ENCODE measurements at places on chromosomes 1 and 21.

DNA sequence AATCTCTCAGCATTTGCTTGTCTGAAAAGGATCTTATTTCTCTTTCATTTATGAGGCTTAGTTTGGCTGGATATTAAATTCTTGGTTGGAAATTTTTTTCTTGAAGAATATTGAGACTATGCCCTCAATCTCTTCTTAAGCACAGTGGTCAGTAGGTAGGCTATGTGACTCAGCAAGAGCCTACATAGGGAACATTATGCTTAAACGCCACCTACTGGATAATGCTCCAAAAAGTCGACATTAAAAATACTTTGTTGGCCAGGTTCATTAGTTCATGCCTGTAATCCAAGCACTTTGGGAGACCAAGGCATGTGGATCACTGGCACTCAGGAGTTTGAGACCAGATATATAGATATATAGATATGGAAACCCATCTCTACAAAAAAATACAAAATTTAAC lies 678.0 kb upstream of the USP24 start:
- DNase-seq = peak; percentile 45

DNA sequence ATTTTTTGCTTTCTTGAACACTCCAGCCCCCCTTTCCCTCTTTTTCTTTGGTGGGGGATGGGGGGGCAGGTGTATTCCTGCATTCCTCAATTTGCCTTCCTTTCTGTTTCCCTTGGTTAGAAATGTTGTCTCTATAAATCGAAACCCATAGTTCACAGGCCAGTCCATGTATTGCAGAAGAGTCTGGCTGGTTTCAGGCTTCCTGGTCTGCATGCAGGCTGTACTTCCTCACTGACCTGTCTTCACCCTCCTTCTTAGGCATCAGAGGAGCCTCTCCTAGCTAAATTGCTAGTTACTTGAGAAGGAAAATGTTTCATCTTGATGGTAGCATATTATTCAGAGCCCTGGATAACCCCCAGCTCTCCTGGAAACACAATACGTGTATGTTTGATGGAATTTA lies 140.0 kb downstream of the SPATA46 start:
- DNase-seq = no peak

GRCh38 chr1:210900079-210900478 lies 233.9 kb downstream of the KCNH1 start:
- no peak for DNase-seq

GRCh38 chr1:175757381-175758015 lies 14.1 kb upstream of the TNR start:
- no peak for DNase-seq

- DNase-seq = peak; percentile 38
These were observed 9.2 kb downstream of the FCMR start for GRCh38 chr1:206912445-206913095.

DNA sequence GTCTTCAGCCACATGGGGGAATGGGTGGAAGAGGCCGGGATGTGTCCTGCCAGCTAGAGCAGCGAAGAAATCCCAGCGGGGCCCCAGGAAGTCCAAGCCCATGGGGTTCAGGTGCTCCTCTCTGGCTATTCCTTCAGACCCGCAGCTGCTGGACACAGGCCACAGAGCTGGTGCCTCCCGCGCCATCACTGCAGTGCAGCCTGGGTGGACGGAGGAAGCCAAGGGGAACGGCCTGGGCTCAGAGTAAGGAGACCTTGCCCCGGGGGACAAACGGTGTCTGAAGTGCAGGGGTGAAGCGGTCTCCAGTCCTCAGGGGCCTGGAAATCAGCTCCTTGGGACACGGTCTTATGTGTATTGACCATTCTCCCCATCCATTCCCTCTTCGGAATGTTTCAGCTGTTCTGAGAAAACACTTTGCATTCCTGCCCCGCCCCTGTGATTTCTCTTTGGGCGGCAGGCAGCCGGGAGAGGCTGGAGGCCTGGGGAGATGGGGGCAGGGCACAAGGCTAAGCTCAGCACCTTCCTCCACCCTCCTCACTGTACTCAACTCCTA lies 18.4 kb downstream of the MTHFR start:
- no peak for DNase-seq

GRCh38 chr21:19541602-19542001 lies 1138.0 kb upstream of the TMPRSS15 start:
- DNase-seq = no peak

Data from non-pigmented ciliary epithelial cell (primary cell).